ENCODE measurements at places on chromosomes 2 and 18.

- no peak for DNase-seq
Measured at GRCh38 chr18:55334875-55335274, 253.1 kb downstream of the TCF4 start.

DNA sequence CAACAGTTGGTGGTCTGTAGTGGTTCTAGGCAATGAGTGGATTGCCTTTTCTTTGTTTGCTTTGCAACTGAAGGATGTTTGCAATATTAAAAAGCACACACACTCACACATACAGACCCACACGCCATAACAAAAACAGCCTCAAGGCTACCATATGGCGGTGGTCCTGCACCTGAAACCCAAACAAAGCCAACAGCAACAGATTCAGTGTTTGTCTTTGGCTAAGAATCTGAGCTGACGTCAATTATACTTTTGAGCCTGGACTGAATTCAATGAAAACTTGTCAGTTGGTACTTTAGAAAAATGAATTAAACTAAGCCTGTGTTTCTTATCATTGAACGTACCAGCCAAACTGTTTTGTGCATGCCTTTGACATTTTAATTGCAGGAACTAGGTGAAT, 65.0 kb upstream of the NYAP2 start:
- DNase-seq: no peak

GRCh38 chr2:44686561-44686960, 254.9 kb upstream of the SIX3 start:
- DNase-seq: peak; percentile 14

DNA sequence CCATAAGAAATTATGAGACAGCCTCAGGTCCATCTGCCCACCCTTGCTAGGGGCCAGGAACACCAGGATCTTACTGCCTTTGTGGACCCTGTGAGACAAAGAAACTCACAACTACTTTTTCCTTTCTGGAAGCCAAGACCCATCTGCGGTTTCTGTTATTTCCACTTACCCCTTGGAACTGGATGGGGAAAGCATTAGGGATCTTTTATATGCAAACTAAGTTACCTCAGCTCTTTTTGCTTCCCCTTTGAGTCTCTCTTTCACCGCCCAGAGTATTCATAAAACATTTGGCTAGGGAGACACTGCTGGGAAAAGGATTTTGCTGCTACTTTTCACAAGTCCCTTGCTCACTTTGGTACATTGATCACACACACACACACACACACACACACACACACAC, 95.7 kb downstream of the ZNF385B start:
- DNase-seq: no peak

GRCh38 chr18:46866523-46866922, 50.8 kb downstream of the PIAS2 start:
- no peak for DNase-seq

DNA sequence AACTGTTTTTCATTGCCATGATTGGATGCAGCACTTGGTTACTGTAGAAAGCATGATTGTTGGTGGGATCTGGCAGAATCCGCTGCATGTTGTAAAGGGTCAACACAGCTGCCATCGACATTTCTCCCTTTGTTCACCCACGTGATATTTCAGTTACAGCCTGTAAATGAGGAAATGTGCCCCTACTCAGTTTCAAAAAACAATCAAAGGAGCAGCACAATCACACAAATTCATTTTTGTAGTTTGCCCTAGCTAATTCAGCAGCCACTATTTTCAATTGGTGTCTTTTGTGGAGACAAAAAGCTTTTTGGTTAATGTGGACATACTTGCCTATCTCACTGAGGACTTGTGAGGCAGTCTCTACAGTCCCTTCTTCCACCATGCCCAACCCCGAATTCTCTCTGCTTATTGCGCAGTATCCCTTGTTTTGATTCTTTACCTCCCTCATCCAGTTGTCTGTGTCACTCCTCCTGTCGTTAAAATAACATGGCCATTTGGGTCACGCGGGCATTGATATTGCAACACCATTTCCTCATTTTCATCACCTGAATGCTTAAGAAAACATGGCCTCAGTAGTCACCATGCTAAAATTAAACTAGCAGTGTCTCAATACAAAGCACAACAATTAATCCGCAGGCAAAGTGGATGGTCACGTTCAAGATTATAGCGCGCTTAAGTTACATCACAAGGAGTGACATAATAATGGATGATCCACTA, 6.4 kb upstream of the PROC start:
- DNase-seq: no peak

DNA sequence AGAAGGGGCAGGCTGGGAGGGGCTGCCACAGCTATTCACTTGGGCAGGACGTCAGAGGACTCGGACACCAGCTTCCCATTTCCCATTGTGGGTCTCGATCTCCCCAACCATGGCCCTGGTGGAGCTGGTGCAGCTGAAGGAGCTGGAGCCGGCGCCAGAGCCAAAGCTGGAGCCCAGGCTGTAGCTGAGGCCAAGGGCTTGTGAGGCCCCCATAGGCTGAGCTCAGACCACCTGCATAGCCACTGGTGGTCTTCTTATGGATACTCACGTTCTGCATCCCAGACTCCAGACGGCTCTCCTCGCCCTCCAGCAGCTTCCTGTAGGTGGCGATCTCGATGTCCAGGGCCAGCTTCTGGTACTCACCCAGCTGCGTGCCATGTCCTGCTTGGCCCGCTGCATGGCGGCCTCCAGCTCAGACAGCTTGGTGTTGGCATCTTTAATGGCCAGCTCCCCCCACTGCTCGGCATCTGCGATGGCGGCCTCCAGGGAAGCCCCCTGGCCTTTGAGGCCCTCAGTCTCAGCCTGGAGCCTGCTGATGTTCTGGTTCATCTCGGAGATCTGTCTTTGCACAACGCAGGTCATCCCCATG, 6.0 kb upstream of the CDK5R2 start:
- DNase-seq: no peak

GRCh38 chr18:32287249-32287648, 97.4 kb downstream of the MEP1B start:
- DNase-seq: no peak

GRCh38 chr2:195419033-195419432, 238.0 kb upstream of the SLC39A10 start:
- no peak for DNase-seq

GRCh38 chr2:96108151-96108540, 8.2 kb downstream of the ADRA2B start:
- DNase-seq: no peak

- no peak for DNase-seq
Measured at GRCh38 chr2:150939087-150939486, 322.6 kb downstream of the RBM43 start.

DNA sequence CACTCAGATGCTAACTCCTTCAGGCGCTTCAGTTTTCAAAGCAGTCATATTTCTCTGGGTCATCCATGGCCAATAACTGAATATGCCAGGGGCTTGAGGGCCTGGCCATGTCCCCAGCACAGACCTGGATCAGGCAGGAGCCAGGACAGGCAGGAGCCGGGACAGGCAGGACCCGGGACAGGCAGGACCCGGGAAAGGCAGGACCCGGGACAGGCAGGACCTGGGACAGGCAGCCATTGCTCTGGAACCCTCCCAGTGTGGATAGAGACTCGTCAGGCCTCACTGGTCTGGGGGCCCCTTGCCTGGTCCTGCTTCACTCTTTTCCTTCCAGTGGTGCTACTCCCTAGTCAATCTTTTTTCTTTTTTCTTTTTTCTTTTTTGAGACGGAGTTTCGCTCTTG, 117.5 kb upstream of the TEX51 start:
- no peak for DNase-seq

DNA sequence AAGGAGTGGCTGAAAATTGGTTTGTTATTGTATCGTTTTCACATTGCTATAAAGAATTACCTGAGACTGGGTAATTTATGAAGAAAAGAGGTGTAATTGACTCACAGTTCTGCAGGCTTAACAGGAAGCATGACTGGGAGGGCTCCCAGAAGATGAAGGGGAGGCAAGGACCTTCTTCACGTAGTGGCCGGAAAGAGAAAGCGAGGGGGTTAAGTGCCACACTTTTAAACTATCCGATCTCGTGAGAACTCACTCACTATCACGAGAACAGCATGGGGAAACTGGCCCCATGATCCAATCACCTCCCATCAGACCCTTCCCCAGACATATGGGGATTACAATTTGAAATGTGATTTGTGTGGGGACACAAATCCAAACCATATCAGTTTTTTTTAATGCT, 81.6 kb downstream of the FBXO15 start:
- DNase-seq: no peak

- no peak for DNase-seq
Measured at GRCh38 chr2:9988320-9988719, 36.8 kb downstream of the GRHL1 start.

GRCh38 chr2:3043726-3044125, 333.9 kb downstream of the EIPR1 start:
- no peak for DNase-seq

DNA sequence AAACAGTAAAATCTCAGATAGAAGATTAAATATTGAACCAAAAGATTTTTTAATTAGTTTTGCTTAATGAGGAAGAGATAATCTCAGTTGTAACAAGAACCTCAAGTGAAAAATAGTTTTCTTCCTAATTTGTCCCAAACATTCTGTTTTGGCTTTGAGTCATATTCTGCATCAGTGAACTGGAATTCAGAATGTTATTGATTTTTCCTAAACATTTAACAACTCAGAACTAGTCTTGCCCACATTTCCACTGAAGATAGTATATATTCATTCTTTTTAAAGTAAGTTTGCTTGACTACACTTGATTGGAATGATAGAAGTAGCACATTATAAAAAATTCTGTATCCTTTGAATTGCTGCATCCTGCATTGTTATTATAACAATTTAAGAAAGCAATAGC, 85.7 kb upstream of the UGP2 start:
- DNase-seq: no peak

GRCh38 chr18:49878567-49879270, 65.4 kb upstream of the ACAA2 start:
- DNase-seq: peak; percentile 53

DNA sequence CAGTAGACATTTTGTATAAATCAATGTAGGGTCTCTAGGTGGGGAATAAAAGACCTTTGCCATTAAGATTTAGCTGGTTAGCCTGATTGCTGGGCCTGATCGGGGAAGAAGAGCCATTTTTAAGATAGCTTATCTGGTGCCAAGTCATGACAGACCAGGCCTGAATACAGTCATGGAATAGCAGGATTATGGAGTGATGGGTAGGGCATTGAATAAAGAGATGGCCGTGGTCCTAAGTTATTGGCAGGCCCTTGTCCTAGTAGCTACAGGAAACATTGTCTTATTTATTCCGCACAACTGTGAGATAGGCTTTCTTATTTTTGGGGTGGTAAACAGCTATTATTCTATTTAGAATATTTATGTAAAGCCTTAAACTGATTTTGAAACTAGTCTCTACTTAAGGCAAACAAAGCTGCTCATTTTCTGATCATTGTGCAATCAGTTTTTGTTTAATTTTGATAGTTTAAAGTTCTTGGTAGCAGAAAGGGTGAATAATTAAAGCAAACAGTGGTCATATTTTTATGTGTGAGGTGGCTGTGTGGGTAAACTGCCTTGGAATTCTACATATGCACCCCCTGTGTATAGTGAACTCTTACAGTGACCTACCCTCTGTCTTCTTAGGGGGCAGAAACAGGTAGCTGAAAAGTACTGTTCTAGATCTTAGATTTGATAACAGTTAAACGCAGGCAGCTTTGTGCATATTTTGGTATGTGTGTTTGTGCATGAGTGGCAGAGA, 22.6 kb downstream of the ZNF236 start:
- DNase-seq: no peak

GRCh38 chr2:130181325-130181879, at the start of gene SMPD4:
Gene SMPD4 (minus strand): TSS chr2:130181602. CDS start chr2:130176592, 5,010 bp downstream.
- peak; percentile 73 for DNase-seq

DNA sequence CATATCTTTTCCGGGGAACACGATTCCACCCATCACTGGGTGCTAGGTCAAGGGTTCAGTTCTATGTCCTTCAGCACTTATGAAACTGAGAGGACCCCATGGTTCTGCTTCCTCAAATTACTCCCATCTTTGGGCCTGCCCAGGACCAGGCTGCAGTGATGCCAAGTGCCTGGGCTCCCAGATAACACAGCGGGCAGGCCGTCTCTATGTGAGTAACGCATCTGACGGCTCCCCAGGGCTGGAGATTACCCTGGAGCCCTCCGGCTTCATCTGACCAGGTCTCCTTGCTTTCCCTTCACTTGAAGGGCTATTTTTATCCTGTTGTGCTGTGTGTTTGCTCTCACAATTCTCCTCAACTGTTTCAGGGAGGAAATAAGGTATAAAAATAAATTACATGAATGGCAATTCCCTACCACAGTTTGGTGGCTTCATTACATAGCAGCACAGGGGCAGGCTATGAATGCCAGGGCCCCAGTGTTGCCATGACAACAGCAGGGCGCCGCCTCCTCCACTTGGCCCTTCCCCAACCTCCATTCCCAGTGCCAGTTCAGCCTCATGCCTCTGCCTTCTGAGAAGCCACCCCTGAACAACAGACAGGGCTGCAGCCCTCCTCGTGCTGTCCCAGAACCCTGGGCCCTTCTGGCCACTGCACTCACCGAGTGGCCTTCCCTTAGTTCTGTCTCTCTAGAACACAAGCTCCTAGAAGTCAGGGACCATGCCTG, 25.4 kb upstream of the TMEM131 start:
- no peak for DNase-seq

- DNase-seq: no peak
Measured at GRCh38 chr2:176114120-176114929, 2.3 kb upstream of the HOXD10 start.

GRCh38 chr2:172219201-172219600, 116.5 kb upstream of the DLX2 start:
- DNase-seq: no peak

GRCh38 chr2:237696461-237696860, 69.1 kb downstream of the LRRFIP1 start:
- DNase-seq: no peak

- no peak for DNase-seq
Measured at GRCh38 chr2:67616749-67617148, 219.6 kb downstream of the ETAA1 start.

DNA sequence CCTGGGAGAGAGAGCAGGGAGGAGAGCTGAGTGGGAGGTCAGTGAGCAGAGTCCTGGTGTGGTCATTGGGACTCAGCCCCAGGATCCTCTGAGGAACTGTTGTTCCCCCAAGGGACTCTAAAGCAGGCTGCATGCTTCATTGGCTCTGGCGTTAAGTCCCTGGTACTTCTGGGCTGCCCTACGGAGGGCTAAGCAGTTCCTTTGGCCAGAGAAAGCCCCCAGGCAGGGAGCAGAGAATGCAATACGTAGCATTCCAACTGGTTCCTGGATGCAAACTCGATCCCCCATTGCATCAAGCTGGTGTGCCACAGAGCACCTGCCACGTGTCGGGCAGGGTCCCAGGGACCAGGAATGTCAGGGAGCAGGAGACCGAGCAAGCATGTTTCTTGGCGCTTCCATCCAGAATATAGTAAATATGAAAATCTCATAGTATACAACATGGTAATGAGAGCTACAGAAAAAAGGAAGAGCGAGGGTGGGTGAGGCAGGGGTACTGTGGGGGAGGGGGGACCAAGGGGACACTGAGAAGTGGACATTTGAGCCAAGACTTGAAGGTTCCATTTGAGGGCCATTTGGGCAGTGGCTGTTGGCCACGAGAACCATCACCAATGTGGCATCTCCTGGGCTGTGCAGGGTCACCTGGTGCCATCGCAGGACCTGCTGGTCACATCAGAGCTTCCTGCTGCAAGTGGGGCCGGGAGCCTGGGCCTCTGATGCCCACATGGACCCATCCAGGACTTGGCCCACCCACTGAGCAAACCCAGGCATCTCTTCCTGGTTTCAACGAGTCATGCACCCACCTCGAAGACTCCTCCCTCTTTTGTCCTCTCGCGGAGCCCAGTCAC, 160.4 kb downstream of the ASB1 start:
- DNase-seq: no peak

- no peak for DNase-seq
Measured at GRCh38 chr2:15832849-15833680, 107.3 kb upstream of the MYCN start.

Measured in epithelial cell of prostate (primary cell).